T-helper 9 cell (primary cell): ENCODE measurements at places on chromosomes 1 and 21.

DNA sequence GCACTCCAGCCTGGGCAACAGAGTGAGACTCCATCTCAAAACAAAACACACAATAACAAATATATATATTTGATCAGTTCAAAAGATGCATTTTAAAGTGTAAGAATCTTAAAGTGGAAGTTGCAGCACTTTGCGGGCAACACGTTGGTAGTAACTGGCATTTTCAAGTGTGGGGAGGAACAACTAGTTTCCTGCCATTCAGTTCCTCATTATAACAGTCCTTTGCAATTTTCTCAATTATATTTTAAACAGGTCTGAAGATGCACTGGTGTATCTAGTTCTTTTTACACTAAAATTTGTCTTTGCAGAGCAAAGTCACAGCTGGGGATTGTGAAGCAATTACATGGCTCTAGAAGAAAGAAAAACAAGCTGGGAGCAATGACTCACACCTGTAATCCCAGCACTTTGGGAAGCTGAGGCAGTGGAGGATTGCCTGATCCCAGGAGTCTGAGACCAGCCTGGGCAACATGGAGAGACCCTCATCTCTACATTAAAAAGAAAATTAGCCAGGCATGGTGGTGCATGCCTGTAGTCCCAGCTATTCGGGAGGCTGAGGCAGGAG lies 25.3 kb downstream of the RRAGC start:
- no peak for DNase-seq

- no peak for DNase-seq
Observed at GRCh38 chr1:160437432-160438316, 37.3 kb downstream of the VANGL2 start.

DNA sequence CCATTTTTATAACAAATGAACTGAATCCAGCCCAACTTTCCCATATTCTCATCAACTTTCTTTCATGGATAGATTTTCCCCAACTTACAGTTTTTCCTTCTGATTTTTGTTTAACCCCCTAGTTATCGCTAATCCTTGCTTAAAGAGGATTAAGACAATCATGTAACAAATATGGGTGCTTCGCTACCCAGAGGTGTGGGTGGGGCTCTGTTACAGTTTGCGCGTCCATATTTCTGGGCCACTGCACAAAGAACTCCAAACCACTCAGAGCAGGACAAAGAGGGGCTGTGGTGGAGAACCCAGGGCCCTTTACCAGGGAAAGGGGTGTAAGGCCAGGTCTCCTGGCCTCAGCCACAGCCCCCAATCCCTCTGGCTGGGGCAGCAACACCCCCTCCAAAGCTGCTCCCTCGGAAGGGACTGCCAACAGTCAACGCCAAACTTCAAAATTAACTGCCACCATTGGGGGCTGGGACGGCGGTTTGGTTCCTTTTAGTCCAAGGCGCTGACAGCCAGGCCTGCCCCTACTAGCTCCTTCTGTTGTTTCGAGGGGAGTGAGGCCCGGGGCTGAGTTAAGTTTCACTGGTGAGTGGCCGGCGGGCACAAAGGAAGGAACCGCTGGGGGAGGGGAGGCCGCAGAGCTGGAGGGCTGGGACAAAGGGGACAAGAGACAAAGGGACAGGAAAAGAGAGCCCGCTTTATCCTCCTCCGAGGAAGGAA lies 27.9 kb downstream of the SSBP3 start:
- DNase-seq: no peak

DNA sequence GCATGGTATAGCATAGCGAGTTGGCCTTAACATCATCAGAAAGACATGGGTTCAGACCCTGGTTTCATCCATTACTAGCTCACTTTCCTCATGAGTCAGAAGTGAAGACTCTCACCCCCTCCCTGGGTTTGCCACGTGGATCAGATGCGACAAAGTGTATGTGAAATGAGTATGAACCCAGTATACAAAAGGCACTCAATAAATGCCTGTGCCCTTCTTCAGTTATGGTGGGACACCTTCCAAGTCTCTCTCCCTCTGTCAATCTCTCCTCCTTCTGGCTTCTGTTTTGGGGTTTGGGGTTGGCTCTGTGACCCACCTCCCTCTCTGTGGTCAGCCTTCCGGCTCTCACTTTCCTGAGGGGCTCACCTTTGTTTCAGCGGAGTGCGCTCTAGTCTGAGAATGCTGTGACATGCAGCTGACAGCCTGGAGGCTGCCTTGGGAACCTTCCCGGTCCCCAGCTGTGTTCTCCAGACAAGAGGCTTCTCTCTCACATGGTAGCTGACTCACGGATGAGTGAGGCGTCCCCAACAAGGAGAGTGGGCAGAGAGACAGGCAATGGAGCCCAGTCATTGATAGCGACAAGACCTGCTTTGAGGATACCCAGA lies 155.0 kb upstream of the EDN2 start:
- DNase-seq: no peak

DNA sequence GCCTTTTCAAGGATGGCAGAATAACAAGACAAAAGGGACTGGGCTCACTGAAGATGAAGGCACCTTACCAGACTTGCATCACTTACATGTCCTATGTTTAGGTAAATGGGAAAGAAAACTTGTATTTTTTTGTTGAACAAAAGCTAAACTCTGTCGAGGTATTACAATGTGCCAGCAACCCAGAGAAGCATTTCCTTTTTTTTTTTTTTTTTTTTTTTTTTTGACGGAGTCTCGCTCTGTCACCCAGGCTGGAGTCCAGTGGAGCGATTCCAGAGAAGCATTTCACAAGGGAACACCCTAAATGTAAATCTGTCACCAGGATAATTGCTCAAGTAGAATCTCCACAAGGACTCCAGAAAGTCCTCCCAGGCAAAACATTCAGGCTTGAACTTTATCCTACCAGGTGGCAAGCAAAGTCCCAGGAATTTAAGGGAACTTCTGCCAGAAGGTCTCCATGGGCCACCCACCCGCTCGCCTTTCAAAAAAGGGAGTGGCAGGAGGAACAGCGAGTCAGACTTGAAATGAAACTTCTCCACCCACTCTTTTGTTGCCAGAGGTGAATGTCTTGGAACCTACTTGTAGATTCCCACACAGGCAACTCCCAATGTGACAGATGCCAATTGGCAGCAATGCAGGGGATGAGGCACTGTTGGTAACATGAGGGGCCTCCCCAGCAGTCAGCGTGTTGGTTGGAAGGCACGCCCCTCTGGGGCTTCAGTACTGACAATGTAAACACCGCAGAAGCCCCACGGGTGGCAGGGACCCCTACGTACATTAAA lies 125.0 kb downstream of the TIAM1 start:
- no peak for DNase-seq

DNA sequence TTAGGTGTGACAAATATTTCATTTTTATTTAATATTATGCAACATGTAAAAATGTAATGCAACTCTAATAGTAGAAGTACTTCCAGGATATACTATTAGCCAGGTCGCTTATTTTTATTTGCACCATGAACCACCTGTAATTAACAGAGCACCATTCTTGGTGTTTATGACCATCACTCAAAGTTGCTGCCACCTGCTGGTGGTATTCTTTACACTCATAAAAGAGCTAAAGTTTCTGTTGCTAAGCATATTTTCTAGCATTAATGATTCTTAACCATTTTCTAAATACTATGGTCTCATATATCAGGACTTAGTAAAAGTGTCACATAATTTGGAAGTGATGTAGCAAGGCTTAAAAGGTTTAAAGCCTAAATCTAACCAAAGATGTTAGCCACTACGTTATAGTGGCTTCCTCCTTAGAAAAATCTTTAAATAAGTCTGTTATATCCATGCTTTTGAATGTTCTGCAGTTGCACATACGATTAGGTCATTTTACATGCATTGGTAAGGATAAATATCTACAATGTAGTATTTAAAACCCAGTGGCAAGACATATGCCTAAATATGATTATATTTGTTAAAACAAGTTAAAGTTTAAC lies 244.5 kb downstream of the NEGR1 start:
- no peak for DNase-seq

GRCh38 chr1:235925016-235925415 lies 58.3 kb upstream of the LYST start:
- no peak for DNase-seq

GRCh38 chr1:203037509-203038190 lies 11.4 kb downstream of the PPFIA4 start:
- no peak for DNase-seq

GRCh38 chr1:90706437-90707362 lies 10.4 kb downstream of the BARHL2 start:
- DNase-seq: no peak

DNA sequence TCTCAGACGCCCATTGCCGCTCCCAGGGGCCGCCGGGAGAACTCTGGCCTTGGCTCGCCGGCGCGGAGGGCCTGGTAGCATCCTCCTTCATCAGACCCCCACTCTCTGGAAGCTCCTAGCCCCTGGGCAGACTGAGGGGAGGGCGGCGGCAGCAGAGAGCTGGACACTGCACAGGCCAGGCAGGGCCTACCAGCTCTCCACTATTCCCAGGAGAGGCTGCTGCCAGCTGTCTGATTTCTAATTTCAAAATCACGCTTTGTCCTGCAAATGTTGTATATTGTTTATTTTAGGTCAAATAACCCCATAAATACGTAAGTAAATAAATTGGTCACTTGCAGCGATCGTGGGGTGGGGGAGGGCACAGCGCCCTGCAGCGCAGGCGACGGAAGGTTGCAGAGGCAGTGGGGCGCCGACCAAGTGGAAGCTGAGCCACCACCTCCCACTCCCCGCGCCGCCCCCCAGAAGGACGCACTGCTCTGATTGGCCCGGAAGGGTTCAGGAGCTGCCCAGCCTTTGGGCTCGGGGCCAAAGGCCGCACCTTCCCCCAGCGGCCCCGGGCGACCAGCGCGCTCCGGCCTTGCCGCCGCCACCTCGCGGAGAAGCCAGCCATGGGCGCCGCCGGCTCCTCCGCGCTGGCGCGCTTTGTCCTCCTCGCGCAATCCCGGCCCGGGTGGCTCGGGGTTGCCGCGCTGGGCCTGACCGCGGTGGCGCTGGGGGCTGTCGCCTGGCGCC lies at the start of gene MTARC1:
Gene MTARC1 (plus strand): TSS at position 577 of the 732 bp plus-strand sequence. CDS start 32 bp downstream, at position 609.
- DNase-seq: no peak

GRCh38 chr1:60298290-60298689 lies 224.7 kb upstream of the C1orf87 start:
- no peak for DNase-seq

- DNase-seq: no peak
Observed at GRCh38 chr1:113808450-113809195, 3.7 kb downstream of the RSBN1 start.

DNA sequence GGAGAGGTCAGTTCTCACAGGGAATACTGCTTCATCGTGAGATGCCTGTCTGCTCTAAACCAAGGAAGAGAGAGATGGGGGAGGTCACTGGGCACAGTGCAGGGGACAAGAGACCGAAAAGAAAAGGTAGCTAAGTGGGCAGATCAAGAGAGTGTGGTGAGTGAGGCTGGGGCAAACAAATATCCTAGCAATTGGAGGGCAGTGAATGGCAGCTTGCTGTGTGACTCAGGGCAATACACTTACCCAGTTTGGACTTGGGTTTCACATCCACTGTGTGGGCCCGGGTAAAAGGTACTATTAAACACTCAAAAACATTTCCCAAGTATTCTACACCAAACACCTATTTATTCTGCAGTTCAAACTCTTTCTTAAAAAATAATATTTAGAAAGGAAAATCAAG lies 10.2 kb downstream of the PLXNA2 start:
- no peak for DNase-seq

DNA sequence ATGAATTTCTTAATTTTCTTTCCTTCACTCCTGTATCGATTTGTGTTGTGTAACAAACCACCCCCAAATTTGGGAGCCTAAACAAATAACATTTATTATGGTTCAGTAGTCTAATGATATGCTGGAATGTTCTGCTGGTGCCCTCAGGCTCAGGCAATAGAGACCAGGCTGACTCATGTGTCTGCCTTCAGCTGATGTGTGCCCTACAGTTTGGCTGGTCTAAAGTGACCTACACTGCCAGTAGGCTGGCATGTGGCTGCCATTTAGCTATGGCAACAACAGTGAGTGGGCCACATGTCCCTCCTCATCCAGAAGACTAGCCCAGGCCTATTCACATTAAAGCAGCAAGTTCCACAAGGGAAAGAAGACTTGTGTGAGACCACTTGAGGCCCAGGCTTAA lies 115.8 kb downstream of the PTPRC start:
- no peak for DNase-seq

DNA sequence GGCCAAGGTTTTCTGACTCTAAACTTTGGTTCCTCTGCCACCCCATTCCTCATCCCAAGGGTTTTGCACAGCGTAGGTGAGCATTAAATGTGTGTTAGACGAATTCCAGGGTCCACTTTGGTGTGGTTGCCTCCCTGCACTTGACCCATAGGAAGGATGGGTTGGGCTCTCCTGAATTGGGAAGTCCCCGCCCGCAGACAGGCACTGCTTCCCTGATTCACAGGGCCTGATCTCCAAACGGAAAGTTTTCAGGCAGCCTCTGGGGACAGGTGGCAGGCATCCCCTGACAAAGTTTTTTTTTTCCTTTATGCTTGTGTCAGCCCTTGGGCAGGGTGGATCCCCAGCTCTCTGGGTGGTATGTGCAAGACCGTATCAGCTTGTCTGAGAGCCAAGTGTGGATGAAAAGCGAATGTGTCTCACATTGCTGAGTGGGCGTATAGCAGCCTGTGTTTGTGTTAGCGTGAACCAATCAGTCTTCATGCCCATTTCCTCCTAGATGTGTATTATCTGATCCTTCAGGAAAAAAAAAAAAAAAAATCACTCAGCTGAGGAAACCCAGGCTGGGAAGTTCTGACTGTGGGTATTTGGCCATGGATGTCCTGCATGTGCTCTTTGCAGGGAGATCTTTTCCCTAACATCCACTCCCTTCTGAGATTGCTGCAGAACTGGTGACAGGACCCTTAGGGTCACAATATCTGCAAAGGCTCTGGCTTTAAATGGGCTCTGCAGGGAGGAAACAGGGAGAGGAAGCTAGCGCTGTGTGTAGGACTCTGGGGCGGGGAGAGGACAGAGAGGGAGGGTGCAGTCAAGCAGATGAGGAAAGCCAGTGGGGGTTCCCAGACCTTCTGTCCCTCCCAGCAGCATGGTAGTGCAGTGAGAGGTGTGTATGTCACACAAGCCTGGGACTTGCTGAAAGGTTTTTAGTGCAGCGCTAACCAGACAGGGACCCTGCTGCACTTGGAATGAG lies 42.2 kb upstream of the TRABD2B start:
- no peak for DNase-seq

GRCh38 chr1:43942411-43942810 lies 4.3 kb upstream of the IPO13 start:
- DNase-seq: no peak

- no peak for DNase-seq
Observed at GRCh38 chr1:15676688-15677661, 7.1 kb upstream of the PLEKHM2 start.

GRCh38 chr21:25997788-25998611 lies 172.6 kb downstream of the APP start:
- no peak for DNase-seq

GRCh38 chr1:196590012-196590708 lies 18.1 kb downstream of the KCNT2 start:
- DNase-seq: no peak

GRCh38 chr1:100469578-100469977 lies 68.4 kb upstream of the GPR88 start:
- DNase-seq: no peak
